Fibroblast of lung (primary cell): ENCODE measurements at places on chromosomes 16 and 17. TPM values are rescaled to one million over a fixed set of nuclear protein-coding genes. Genes with fewer than 3 reads are reported as not detected.

The SLC4A1 gene
- total RNA-seq: not detected in 2 replicates

The COX10 gene
- 10.6 and 12.6 TPM in 2 replicates for total RNA-seq

The ALDH3A1 gene
- under 0.01 and 0.17 TPM in 2 replicates for total RNA-seq

The SLC6A2 gene
- not detected in 2 replicates for total RNA-seq

The ELMO3 gene
- total RNA-seq: 0.26 and 0.33 TPM in 2 replicates

The PABPN1L gene
- total RNA-seq: not detected in 2 replicates

The CSH2 gene
- total RNA-seq: not detected in 2 replicates

The PDILT gene
- total RNA-seq: not detected in 2 replicates

The TBC1D3G gene
- not detected in 2 replicates for total RNA-seq
